Effector CD4-positive, alpha-beta T cell (primary cell): ENCODE measurements at places on chromosomes 7 and 10.

DNA sequence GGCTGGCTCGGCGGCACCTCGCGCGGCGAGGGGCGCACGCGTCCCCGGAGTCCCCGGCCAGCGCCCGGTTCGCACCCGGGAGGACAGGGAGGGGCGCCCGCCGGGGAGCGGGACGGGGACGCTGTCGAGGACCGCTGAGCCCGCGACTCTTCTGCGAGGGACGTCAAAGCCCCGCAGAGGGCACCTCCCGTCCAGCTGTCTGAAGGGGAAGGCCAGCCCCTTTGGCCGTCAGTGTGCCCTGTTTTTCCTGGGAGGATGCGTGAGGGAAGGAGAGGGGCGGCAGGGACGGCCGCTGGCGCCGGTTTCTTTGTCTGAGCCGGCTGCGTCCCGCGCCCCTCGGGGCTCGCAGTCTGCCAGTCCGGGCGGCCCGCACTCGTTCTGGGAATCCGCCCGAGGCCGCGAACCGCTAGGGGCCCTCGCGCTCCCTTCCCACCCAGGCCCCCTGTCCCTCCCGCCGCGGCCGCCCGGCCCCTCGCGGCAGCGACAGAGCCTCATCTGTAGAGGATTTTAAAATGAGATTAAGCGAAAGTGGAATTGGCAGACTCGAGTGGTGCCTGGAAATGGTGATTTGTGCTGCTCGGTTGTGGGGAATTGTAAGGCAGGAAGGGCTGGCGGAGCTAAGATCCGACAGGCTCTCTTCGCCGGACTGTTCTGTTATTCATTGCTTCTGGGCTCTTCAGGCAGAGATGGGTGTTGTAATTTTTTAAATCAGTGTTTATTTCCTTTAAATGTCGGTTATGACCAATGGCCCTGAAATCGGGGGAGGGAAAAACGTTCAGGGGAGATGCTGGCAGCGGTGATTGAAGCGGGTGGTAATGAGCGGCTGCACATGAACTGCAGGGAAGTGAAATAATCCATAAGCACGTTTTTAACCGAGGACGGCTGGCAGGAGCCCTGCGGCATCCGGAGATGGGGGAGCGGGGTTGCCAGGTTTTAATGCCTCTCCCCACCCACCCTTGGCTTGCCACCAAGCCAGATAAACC lies 618 bp upstream of the RELN start:
- no peak for DNase-seq

- DNase-seq: no peak
These were observed at the start of gene SPAG6 for GRCh38 chr10:22345301-22346095. TSS of gene SPAG6 (plus strand) at chr10:22345496. CDS start at chr10:22345612, 116 bp downstream.

DNA sequence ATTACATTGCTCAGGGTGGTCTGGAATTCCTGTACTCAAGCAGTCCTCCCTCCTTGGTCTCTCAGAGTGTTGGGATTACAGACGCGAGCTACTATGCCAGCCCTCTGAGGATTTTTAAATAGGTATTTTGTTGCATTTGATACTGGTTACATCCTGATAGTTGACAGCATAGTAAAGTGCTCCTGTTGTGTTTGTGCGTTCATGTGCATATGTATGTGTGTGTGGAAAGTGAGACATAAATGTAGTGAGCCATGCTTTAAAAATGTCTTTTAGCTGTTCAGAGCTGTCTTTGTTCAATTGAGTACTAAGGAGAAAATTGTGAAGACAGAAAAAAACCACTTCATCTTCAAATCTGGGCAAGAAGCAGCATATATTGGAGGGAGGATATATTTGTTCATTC lies 27.8 kb downstream of the ZNRF2 start:
- DNase-seq: no peak

- no peak for DNase-seq
These were observed 39.4 kb upstream of the AGR3 start for GRCh38 chr7:16921151-16921550.

DNA sequence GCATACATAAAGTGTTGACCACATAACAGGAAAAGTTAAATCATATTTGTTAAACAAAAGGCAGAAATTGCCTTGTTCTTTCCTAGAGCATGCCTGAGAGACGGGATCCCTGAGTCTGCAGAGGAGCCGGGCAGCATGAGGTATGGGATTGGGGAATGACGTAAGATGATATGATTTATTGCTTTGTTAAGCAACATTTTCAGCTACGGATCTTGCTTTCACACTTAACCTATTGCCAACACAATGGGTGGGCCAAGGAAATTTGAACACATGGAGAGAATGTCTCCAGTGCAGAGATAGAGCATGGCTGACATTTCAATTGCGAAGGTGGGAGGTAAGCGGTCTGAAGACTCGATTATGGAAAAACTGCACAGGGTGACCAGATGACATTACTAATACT lies 76.7 kb downstream of the EMX2 start:
- DNase-seq: no peak

GRCh38 chr10:123885406-123886170 lies 6.0 kb downstream of the CPXM2 start:
- DNase-seq: no peak

GRCh38 chr10:34486008-34486407 lies 329.1 kb downstream of the PARD3 start:
- DNase-seq: no peak

DNA sequence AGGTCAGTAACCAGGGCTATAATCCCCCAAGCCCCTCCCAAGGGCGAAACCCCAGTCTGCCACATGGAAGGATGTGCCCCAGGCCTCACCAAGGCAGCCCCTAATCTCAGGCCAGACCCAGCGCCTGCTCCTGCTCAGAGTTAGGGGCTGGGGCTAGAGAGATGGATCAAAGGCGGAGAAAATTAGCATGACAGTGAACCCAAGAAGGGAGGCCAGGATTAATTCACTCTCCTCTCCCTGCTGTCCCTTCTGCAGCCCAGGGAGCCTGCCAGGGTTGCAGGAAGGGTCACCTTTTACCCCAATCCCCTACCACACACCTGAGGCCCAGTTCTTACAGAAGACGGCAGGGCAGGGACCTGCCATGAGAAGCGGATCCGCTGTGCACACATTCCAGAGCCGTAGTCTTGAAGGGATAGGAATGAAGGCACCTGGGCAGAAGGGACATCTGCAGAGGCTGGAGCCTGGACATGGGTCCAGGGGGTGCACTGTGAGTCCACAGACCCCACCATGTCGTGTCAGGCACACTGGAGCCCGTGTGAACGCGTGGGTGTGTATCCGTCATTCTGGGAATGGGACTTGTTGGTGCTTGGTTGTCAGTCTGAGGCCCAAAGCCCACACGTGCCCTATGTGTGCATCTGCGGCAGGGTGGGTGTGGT lies 11.9 kb upstream of the ZMIZ1 start:
- no peak for DNase-seq

DNA sequence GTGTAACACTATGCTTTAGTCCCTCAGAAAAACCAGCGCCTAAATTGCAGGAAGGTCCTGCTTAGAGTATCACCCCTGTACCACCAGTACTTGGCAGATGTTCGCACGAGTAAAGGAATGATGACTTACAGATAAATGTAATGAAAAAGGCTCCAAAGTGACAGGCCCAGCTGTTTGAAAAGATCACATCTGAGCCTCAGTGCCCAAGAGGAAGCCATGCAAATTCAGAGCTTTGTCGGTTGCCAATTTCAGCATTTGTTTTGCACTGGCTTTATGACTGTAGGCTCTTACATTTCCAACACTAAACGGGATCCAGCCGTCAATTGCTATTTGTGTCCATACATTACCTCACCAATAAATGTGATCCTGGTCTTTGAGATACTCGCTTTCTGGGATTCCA lies 60.6 kb upstream of the GAD2 start:
- DNase-seq: no peak

DNA sequence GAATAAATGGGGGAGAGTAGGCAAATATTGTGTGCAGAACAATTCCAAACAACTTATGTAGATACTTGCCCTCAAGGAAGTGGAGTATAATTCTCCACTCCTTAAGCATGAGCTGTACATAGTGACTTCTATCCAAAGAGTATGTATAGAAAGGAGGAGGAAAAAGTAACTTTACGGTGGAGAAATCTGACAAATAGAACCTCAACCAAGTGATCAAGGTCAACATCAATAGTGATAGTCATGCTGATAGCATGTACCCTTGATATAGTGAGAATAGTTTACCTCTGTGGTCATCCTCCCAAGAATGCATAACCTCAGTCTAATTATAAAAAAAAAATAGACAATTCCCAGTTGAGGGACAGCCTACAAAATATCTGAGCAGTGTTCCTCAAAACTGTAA lies 89.1 kb upstream of the NANOS1 start:
- no peak for DNase-seq

DNA sequence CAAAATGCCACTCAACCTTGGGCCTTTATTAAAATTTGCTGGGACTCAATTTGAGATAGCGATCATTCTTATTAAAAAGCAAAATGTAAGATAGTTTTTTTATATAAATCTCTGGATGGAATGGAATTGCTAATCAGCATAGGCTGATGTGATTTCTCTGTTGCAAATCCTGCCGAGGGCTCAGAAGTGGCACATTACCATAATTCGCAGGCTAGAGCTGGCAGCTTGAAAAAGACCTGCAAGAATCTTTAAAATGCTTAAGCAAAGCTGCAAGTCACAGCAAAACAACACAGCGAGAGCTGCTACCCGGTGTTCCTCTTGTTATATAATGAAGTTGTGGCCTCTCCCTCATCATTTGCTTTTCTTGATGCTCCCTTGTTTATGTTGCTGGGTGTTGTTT lies 448.1 kb downstream of the GATA3 start:
- no peak for DNase-seq

DNA sequence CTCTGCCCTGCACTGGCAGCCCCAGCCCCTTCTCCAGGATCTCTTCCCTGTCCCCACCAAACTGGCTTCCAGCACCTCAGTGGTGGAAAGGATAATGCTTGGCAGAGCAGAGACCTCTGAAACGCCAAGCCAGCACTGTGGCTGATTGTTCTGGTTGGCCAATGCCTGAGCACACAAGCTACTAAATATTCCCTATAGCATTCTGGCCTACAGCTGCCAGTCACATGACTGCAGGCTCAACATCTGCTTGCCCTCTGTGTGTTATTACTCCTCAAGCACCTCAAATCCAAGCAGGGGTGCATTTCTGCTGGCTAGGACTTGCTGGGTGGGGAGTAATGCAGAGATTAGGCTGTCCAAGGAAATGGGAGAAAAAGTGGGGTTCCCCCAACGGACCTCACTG lies 6.1 kb downstream of the TBATA start:
- DNase-seq: no peak

GRCh38 chr7:47518827-47519226 lies 63.1 kb downstream of the TNS3 start:
- DNase-seq: no peak

- no peak for DNase-seq
These were observed 93.3 kb upstream of the DUSP5 start for GRCh38 chr10:110404413-110404812.

- no peak for DNase-seq
These were observed 398.1 kb downstream of the CDC14C start for GRCh38 chr7:49322476-49322875.

- DNase-seq: no peak
These were observed 59.8 kb upstream of the ANTXRL start for GRCh38 chr10:46226900-46227558.

DNA sequence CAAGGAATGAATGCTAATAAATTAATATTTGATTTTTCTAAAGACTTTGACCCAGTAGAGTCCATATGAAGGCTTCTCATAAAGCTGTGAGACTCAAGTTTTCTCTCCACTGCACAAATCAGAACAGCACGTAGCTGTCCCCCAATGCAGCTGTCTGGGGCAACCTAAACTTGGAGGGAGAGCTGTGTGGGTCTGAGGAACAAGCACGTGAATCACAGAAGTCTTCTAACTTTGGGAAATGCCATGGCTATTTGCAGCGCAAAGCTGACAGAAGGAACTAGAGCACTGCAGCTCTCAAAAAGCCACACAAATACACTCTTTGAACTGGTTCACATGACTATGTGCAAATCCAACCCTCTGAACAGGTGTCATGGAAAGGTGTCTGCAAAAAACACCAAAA lies 47.9 kb downstream of the COL1A2 start:
- DNase-seq: no peak

DNA sequence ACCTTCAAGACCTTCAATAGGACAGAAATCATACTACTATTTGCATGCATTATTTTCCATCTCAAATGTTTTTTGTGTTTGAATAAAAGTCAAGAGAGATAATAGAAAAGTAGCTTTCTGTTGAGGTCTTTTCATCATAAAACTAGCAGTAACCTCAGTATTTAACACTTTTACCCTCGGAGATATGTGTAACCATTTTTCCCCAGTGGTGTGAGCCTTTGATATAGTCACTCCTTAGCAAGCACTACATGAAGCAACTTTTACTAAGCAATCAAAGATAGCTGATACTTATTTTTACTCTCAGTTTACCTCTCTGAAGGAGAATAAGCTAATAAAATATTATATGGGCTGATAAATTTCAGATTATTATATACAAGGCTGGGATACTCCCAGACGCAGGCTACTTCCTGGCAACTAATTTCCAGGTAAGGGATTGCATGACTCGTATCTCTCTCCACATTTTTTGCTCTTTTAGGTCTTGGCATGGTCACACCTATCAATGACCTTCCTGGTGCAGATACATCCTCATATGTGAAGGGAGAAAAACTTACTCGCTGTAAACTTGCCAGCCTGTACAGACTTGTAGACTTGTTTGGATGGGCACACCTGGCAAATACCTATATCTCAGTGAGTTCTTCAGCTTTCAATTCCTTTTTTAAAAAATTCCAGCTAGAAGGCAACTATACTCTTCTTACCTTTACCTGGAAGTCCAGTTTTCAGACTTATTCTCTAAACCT lies 91.5 kb upstream of the MXI1 start:
- DNase-seq: no peak

- no peak for DNase-seq
These were observed 232.4 kb upstream of the KLF14 start for GRCh38 chr7:130966246-130967009.

DNA sequence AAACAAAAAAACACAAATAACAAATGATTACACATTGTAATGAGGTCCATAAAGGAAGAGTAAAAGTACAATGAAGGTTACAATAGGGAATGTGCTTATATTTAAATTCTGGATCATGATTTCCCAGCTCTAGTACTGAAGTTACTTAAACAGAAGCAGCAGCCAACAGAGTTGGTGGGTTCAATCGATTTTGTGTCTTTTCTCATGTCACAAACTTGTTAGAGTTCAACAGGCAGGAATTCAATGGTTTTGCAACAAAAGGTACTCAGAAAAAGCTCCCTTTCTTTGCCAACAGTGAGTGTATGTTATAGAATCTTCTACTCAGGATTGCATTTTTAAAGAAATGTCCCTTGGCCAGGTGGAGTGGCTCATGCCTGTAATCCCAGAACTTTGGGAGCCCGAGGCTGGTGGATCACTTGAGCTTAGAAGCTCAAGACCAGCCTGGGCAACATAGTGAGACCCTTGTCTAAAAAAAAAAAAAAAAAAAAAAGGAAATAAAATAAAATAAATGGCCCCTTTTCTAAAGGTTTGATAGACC lies 29.6 kb upstream of the IL6 start:
- no peak for DNase-seq

DNA sequence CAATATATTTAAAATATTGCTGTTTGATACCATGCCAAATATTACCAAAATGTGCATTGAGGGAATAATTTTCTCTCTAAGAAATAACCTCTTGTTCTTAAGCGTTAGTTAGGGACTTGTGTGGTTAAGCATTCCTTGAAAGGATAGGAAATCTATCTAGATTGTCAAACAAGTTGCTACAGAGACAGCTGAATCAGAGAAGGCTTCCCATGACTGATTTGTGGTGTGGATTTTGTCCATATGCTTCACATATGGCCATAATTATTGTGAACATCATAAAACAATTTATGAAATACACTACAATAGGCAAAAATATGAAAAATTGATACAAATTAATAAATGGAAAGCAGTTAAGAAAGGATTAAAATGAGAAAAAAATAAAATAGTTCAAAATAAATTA lies 96.3 kb downstream of the GNAT3 start:
- DNase-seq: no peak

GRCh38 chr7:158452331-158452730 lies 135.3 kb downstream of the PTPRN2 start:
- no peak for DNase-seq

- no peak for DNase-seq
These were observed 50.3 kb downstream of the SLIT1 start for GRCh38 chr10:97135464-97135863.
